Lung microvascular endothelial cell (primary cell): ENCODE measurements at places on chromosomes 6 and 20.

- no peak for DNase-seq
Observed at GRCh38 chr6:129908858-129909257, 47.7 kb upstream of the TMEM244 start.

GRCh38 chr6:144582939-144583613 is 297.9 kb downstream of the UTRN start:
- DNase-seq: peak; percentile 50

GRCh38 chr20:45998337-45998736 is 10.4 kb upstream of the MMP9 start:
- DNase-seq: no peak

- DNase-seq: no peak
Observed at GRCh38 chr6:39451831-39452230, 129.3 kb upstream of the KCNK16 start.

- DNase-seq: no peak
Observed at GRCh38 chr6:71490876-71491275, 202.3 kb downstream of the OGFRL1 start.

DNA sequence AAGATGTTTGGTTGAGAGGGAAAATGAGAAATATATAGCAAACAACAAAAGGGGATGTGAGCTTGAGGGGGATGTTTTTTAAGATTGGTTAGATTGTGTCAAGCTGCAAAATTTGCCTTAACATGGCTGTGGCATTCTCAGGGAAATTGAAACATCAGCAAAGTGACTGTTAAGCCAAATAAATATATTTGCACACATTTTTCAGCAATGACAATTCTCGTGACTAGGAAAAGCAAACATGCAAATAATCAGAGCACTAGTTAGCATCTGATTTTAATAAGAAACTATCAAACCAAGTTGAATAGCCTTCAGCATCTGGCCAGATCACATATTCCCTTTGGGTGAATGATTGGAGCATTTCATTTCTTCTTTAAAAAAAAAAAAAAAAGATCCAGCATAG is 262.8 kb downstream of the TBC1D7 start:
- DNase-seq: no peak

DNA sequence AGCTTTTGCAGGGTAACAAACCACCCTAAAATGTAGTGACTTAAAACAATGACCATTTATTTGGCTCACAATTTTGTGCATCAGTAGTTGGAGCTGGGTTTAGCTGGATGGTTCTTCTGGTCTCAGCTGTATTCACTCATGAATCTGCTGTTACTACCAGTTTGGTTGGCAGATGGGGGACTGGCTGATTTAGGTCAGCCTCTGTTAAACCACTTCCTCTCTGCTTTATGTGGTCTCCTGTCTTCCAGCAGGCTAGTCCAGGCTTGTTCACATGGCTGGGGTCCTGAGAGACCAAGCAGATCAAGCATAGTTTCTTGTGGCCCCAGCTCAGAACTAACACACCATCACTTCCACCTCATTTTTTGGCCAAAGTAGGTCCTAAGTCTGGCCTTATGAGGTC is 67.2 kb upstream of the LAMP5 start:
- DNase-seq: no peak

- DNase-seq: no peak
Observed at GRCh38 chr6:143166247-143166695, 105.6 kb downstream of the AIG1 start.
